ENCODE measurements at places on chromosomes 7 and 10.

GRCh38 chr7:115066634-115067033, 144.7 kb downstream of the MDFIC start:
- DNase-seq, result no peak

- DNase-seq, result no peak
Observed at GRCh38 chr10:100339236-100339635, 7.8 kb upstream of the SCD start.

DNA sequence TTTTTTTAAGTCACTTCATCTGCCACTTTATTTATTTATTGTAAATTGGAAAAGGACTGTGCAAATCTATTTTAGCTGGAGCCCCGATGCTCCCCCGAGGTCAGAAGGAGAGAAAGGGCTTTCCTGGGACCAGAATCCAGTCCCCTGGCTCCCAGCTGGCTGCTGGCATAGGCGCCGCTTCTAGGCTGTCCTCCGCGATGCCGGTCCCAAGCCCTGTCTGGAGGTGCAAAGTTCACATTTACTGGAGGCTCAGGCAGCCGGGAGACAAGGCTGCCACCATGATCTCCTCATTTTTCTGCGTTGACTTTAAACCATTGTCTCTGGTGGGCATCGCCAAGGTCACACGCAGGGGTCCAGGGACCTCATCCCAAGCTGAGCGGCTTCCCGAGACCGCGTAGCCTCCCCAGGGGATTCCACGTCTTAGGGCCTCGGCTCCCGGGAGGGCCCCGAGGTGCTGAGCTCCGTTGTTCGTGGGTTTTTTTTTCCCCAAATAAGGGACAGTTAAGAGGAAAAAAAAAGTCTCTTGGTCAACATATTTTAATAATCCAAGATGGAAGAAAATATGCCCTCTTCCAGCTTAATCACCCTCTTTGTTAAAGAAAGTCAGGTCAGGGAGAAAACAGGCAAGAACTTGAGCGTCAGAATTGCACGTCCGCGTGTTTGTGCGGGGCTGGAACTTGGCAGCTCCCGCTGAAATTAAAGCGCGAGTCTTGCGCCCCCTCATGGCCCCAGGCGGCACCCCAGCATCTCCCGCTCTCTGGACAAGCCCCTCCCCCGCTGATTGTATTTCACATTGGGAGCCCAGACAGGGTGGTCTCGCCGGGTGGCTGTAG, 11.9 kb downstream of the RGR start:
- DNase-seq, result no peak

GRCh38 chr7:153891990-153892389, 160.2 kb upstream of the DPP6 start:
- no peak for DNase-seq

DNA sequence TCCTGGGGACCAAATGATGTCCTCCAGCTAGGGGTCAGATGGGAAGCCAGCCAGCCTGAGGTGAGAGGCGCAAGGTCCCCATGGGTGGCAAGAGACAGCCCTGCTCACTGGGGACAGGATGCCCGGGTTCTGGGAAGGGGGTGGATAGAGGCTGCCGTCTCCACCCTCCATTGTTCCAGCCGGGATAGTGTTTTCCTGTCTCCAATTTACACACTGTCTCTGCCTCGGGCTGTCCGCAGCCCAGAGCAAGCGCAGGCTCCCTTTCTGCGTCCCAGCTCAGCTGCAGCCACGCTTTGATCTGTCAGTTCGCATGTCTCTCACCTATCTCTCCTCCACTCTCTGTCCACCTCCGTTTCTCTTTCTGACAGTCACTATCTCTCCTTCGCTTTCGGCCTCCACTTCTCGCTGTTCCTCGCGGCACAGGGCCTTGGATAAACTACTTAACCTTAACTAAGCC, 2.1 kb downstream of the EPHB4 start:
- DNase-seq, result no peak

DNA sequence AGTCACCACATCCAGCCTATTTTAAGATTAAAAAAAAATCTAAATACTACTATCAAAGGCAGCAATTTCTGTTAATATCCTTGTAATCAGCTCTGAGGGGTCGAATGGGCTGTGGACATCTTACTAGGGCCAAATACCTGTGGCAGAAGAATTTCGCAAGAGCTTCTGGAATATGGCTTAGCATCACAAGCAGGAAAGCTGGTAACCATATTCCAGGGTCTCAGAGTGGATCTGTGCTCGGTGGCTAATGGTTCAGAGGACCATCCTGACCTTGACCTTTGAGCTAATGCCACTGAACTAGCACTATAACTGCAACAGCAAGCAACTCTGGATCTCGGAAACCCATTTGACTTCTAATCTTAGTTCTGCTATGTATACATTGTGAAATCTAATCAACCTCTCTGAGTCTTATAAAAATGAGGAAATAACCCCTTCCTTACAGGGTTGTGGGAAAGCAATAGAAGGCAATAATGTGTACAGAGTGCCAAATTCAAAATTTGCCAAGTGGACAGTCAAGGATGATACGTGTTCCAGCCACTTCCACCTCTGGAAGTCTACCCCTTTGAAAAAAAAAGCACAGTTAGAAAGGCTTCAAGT, 65.5 kb downstream of the CYP26A1 start:
- DNase-seq, result no peak

GRCh38 chr10:36608251-36608650, 517.1 kb upstream of the ANKRD30A start:
- no peak for DNase-seq

DNA sequence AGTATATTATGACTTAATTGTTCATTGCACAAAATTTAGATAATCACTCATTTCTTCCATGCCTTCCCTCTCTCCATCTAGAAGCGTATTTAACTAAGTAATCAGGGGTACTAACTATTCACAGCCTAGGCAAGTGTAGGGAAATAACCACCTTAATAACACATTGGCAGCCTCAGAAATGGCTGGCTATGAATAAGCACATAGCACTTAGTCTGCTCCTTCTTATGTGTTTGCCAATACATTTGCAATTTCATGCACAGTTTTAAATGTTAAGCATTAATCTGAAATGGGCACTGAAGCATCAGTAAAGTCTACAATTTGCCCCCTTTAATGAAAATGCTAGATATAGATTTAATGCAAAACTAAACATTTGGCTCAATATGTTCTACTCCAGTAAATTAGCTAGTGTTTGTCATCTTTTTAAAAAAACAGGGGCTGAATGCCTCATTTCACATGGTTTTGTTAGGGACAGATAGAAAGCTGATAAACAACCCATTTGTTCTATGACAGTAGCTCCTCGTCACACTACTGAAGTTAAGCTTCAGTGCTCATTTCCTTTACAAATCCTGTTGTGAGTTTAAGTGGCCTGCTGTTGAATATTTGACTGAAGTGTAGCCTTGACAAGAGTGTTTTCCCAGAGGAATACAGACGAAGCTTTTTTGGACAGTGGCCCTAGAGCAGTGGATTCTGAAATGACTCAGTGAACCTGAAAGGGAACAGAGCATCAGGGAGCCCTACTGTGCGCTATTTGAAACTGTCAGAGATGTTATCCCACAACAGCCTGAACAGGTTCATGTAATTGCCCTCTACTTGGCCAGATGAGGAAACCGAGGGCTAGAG, 30.5 kb downstream of the HHEX start:
- no peak for DNase-seq

GRCh38 chr7:72266771-72267170, 145.4 kb downstream of the CALN1 start:
- DNase-seq, result no peak

DNA sequence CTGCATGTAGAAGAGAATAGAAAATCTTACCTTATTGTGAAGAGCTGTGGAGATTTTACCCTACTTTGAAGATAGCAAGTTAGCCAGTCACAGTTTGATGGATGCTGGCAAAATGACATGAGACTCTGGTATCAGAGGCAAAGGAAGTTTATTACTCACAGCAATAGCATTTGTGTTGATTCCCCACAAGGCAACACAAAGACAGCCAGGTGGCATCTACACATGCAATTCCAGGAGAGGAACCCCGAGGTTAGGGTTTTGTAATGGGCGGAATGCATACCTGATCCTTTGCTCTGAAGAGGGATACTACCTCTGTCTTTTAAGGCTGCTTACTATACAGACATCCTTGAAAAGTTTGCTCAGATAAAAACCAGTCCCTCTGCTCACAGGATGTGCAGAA, 59.5 kb downstream of the AHR start:
- DNase-seq, result no peak

- DNase-seq, result no peak
Observed at GRCh38 chr10:1526436-1527055, 210.8 kb downstream of the ADARB2 start.

GRCh38 chr7:2864999-2865670, 21.0 kb upstream of the GNA12 start:
- peak; percentile 60 for DNase-seq

DNA sequence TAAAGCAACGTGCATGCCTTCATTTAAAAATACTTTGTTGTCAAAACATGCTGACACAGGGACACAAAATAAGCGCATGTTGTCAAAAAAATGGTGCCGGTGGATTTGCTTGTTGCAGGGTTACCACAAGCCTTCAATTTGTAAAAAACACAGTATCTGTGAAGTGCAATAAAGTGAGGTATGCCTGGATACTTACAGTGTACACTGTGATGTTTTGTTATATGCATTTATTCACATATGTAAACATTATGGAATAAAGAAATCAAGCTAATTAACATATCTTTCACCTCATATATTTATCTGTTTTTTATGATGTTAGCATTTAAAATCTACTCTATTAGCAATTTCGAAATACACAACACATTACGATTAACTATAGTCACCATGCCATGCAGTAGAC, 202.6 kb upstream of the FZD8 start:
- DNase-seq, result no peak

DNA sequence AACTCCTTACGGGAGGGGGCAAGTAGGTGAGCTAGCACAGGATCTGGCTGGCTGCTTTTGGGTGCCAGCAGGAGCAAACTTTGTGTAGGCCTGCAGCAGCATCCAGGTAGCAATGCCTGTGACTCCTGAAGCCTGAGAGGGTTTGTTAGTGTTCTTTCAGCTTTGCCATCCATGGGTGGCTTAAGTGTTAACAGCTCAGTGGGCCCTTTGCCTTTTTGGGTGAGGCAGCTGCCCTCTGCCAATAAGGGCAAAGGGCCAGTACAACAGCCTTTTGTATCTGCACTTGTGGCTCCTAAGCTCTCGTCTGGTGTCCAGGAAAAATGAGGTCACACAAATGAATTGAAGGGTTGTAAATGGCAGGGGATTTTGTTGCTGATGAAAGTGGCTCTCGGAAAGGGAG, 359.0 kb upstream of the CHRM2 start:
- no peak for DNase-seq

DNA sequence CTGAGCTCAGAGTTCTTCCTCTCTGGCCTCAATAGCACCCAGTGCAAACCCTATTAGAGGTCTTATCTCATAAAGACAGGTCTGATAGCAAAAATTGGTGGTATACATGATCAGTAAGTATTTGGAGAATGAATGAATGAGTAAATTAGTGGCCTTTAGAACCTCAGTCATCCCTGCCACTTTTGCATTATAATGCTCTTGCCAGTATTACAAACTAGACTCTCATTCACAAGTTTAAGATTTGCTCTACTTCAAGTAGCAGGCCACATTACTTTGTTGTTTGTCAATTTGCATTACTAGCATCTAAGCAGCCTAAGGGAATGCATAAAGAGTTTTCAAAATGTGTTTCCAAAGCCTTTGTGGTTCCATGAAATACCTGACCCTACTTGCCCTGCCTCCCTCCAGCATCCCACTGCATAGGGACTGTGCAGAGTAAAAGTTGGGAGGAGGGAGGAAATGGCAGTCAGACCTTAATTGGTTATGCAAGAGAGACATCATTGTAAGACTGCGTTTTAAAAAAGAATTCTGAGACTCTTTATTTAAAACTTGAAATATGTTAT, 21.3 kb downstream of the TSPAN12 start:
- DNase-seq, result no peak

- no peak for DNase-seq
Observed at GRCh38 chr7:69703099-69703498, 104.8 kb downstream of the AUTS2 start.

GRCh38 chr10:44725404-44725803, 185.7 kb upstream of the TMEM72 start:
- DNase-seq, result no peak

GRCh38 chr7:101096331-101096956, 11.2 kb downstream of the TRIM56 start:
- DNase-seq, result no peak

DNA sequence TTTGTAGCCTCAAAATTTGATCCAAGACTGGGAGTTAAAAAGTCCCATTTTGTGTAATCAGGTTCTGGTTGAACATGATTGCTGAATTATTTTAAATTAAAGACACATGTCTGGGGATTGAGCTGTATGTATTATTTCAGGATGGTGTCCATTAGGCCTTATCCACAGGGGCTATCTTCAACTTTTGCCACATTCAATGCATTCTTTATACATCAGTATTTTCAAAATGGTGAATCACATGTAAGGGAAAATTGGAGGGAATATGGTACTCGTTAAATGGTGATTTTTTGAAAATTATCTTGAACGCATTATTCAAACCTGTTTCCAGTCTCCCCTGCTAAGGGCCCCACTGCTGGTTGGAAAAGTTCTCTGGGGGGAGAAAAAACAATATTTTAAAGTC, 367.7 kb upstream of the NPVF start:
- DNase-seq, result no peak

GRCh38 chr7:117094457-117094856, 141.2 kb downstream of the ST7 start:
- no peak for DNase-seq

DNA sequence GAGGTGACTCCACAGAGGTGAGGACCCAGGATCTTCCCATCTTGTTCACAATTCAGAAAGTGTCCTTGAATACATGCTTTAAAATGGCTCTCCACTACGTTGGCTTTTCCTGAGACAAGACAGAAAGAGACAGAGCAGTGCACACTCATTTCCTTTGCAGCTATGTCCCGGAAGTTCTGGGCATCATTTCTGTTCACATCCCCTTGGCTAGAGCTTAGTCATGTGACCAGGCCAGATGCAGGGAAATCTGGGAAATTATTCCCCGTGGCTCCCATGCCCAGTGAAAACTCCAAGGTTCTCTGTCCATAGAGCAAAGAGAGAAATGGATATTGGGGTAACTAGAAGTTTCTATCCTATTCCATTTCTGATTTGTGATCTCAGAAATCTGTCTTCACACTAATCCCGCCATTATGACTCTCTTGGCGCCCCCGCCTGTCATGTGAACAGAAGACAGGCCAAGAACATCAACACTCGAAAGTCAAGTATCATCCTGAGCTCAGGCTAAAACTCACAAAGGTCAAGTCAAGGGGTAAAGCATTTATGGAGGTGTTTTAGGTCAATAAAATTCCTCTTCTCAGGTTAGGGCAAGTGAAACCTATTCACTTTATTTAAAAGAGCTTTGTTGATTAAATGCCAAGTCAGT, 251.4 kb upstream of the HABP2 start:
- no peak for DNase-seq
